ENCODE measurements at places on chromosomes 13 and 19. TPM values are rescaled to one million over a fixed set of nuclear protein-coding genes. Genes with fewer than 3 reads are reported as not detected.

The SYNGR4 gene
- not detected for total RNA-seq

The CGB5 gene
- total RNA-seq: not detected

The NR2F6 gene
- 21.9 TPM for total RNA-seq

The PCDH8 gene
- 3.1 TPM for total RNA-seq

The HAUS5 gene
- 5.7 TPM for total RNA-seq

The FKRP gene
- 5.7 TPM for total RNA-seq

The MIDN gene
- 5.2 TPM for total RNA-seq
